ENCODE measurements at places on chromosomes 4 and X. TPM values are rescaled to one million over a fixed set of nuclear protein-coding genes. Genes with fewer than 3 reads are reported as not detected.

- H3K36me3 ChIP-seq, result peaks cover 3% of the 10 kb centered on the region
- no peaks in the 10 kb centered on the region for H3K27me3 ChIP-seq
- H3K4me1 ChIP-seq, result peaks cover 16% of the 10 kb centered on the region
These were observed 57.1 kb downstream of the PDLIM5 start for GRCh38 chr4:94508806-94509205.

DNA sequence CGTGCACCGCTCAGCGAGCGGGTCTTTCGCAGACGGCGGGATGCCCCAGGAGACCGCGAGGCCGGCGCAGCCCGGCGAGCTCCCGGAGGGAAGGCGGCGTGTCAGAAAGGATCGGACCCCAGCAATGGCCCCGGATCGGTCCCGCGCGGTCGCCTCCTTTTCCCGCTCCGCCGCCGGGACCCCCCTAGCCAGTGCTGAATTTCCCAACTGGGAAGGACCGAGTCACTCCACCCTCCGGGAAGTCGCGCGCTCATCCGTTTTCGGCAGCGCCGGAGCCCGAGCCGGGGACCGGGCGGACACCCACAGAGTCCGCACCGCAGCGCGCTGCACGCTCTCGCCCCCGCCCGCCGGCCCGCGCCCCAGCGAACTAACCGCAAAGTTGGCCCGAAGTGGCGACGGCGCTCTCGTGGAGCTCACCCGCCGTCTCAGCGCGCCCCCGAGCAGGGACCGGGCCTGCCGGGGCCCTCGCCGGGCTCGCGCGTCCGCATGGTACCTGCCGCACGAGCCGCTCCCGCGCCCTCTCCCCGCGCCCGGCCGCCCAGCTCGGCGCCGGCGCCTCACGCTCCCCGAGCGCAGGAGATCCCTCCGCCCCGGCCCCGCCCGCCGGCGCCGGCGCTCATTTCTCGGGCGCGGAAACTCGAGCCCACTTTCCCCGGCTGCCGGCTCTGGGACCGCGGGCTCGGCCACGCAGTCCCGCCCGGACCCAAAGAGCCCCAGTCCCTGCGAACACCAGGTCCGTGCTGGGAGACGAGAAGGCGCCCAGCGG, at the start of gene FAT1:
Gene FAT1 (minus strand): TSS at position 565 of the 766 bp plus-strand sequence. CDS start 14,029 bp downstream, outside the sequence.
- H3K4me1 ChIP-seq, result peaks cover 15% of the 10 kb centered on the region
- DNase-seq, result peak; percentile 72
- H3K4me3 ChIP-seq, result peak within 1 kb of the TSS; percentile 96

GRCh38 chr4:169446824-169447223, 165.6 kb downstream of the NEK1 start:
- no peaks in the 10 kb centered on the region for H3K4me1 ChIP-seq
- no peaks in the 10 kb centered on the region for H3K27me3 ChIP-seq
- no peak overlapping the region for H3K4me3 ChIP-seq
- DNase-seq, result no peak
- peaks cover 6% of the 10 kb centered on the region for H3K36me3 ChIP-seq

DNA sequence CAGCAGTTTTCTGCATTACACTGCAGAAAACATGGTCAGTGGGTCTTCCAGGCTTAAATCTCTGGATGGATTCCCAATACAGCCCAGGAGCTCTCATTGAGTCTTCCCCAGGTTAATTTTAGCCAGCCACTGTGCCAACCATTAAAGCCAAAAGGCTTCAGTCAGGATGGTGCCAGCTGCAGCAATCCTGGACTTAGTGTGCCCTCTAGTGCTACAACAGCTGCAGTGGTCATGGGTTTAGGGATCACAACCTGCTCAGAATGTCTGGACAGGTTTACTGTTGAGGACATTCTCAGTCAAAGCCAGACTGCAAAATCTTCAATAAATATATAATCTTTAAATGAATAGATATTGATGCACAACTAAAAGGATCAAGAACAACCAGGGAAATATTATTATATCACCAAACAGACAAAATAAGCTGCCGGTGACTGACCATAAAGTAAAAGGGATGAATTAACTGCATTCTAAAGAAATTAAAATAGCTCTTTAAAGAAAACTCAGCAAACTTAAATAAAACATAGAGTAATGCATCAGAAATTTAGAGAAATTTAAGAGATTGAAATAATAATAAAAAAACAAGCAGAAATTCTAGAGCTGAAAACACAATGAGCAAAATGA, 639.9 kb downstream of the SPOCK3 start:
- H3K4me1 ChIP-seq, result no peaks in the 10 kb centered on the region
- peak; percentile 78 for DNase-seq
- H3K27me3 ChIP-seq, result no peaks in the 10 kb centered on the region
- H3K27ac ChIP-seq, result no peak overlapping the region

The FAM193A gene
- 21.5 TPM for total RNA-seq

All from PC-3 (cell line).